ENCODE measurements at places on chromosomes 1 and 21.

DNA sequence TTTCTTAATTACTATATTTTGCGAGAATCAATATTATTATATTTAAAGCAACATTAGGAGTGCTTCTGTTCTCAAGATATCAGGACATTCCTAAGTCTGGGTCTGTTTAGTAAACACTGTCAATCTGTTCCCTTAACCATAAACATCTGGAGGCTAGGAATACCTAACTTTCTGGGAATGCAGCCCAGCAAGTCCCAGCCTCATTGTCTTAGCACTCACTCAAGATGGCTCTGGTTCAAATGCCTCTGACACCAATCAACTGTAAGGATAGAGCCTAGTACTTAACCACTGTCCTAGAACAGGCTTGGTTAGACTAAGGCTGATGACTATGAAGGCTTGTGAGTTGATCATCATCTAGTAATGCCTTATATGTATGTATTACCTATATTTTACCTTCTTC lies 61.5 kb downstream of the TNN start:
- no peak for DNase-seq

GRCh38 chr1:155003766-155004351 lies 1.3 kb downstream of the ZBTB7B start:
- DNase-seq: no peak

DNA sequence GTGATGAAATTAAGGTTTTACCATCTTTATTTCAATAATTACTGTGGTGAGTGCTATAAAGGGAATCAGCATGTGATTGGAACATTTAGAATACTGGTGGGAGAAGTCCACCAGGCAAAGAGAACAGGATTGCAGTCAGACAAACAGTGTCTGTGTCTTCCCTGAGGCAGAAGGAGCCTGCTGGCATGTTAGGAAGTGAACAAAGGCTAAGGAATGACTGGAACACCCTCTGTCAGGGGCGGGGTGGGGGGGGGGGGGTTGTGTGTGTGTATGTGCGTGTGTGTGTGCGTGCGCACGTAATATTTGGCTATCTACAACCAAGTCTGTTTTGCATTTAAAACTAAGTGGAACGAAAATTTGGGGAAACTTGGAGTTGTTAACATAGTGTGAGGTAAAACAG lies 30.2 kb downstream of the SRRM1 start:
- DNase-seq: no peak

DNA sequence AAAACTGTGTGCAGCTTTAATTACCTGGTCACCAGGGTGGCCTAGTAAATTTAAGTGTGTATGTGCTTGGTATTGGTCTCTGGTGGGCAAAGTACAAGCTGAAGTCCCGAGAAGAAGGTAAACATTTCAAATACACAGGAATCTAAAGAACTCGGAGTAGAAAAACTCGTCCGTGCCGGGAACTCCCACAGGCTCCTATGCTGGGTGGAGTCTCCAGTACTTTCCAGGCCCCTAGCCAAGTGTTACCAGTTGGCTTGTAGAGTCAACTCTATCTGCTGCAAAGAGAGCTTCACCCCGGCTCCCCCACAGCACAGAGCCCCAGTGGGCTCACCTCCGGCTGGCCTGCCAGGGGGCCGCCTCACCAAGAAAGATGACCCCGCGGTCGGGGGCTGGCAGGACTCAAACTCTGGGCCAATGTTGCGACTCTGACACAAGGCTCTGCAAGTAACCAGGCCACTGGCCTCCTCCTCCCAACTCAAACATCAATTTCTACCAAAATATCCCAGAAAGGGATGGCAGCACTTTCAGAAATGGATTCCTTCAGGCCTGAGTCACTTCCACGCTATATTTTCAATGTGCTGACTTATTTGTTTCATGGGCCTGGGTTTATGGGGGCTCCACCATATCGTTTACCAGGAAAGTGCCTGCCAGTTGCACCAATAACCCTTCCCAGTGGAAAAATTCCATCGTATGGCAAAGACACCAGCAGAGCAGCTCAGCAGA lies 73.9 kb downstream of the SLC66A1 start:
- no peak for DNase-seq

DNA sequence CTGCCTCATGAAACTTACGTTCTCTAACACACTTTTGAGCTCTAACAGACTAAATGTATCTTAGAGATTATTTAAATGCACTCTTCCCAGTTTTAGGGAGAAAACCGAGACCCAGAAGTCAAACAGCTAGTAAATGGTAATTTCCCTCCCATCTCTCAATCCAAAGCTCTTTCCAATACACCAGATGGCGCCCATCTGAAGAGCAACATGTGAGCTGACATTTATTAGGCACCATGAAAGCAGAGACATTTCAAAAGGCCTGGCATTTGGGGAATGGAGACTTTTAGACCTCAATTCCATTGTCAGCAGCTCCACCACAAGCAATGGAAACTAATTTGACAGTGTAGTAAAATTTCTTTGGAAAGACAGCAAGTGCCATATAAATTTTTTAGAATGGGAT lies 191.4 kb downstream of the DAB1 start:
- no peak for DNase-seq

DNA sequence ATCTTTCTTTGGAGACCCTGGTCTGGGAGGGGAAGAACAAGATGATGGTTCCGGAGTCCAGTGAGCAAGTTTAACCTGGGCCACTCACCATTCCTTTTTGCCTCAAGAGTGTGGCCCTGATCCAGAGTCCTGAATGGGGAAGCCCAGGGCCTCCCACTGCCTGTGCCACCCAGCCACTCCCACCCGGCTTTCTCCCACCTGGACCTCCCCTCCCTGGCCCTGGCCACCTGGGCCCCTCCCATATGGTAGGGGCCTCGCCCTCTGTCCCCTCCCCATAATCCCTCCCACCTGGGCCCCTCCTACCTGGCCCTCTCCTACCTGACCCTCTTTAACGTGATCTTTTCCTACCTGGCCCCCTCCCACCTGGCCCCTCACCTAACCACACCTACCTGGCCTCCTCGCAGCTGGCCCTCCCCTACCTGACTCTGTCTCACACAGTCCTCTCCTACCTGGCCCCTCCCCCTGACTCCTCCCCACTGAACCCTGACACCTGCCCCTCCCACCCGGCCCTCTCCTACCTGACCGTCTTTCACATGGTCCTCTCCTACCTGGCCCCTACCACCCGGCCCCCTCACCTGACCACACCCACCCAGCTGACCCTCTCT lies 220.7 kb upstream of the VAMP3 start:
- DNase-seq: no peak

GRCh38 chr1:20735581-20736111 lies 3.1 kb upstream of the SH2D5 start:
- DNase-seq: no peak

DNA sequence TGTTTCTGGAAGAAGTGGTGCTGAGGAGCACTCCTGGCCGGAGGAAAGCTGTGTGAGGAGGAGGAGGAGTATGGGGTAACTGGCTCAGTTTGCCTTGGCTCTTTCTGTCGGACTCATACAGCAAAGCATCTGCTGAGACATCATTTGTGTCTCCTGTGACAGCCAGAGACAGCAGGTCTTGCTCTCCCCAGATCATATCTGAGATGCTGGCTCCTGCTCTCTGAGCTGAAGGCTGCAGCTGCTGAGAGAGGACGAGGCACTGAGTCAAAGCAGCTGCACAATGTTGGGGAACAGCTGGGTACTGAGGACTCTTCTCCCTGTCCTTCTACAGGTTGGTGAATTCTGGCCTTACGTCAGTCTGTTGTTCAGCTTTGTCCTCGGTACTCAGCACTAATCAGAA lies 14.3 kb downstream of the OR2B11 start:
- no peak for DNase-seq

DNA sequence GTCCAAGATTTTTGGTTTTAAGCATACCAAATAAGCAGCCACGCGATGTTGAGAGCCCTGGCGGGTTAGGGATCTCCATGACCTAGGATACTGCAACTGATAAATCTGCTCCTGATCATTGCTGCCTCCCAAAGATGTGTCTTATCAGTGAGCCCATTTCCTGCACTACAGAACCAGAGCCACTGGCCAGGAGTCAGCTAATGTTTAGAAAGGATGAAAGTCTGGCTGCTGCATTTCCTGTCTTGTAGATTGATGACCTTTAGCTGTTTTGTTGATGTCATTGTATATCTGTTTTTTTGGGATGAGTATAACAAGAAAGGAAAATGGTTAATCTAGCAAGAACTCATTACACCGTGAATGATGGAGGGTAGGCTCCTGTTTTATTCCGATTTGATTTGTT lies 74.5 kb downstream of the C1orf21 start:
- DNase-seq: no peak

GRCh38 chr1:52368383-52369172 lies 2.6 kb upstream of the CC2D1B start:
- peak; percentile 6 for DNase-seq

DNA sequence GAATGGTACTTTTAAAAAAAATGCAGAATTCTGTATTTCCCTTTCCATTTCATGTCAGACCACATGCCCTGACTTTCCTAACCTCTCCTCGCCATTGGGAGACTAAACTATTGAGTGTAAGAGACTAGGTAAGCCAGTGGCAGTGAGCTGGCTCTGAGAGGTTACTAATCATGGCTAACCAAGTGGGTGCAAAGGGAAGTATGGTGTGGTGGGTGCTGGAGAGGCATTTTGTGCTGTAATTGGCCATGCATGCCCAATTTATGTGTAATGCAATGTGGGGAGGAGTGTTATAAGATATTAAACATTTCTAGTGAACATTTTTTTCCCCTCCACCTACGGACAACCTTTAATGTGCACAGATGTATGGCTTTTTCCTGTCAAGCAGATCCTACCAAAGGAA lies 190.1 kb downstream of the LMO4 start:
- DNase-seq: no peak

DNA sequence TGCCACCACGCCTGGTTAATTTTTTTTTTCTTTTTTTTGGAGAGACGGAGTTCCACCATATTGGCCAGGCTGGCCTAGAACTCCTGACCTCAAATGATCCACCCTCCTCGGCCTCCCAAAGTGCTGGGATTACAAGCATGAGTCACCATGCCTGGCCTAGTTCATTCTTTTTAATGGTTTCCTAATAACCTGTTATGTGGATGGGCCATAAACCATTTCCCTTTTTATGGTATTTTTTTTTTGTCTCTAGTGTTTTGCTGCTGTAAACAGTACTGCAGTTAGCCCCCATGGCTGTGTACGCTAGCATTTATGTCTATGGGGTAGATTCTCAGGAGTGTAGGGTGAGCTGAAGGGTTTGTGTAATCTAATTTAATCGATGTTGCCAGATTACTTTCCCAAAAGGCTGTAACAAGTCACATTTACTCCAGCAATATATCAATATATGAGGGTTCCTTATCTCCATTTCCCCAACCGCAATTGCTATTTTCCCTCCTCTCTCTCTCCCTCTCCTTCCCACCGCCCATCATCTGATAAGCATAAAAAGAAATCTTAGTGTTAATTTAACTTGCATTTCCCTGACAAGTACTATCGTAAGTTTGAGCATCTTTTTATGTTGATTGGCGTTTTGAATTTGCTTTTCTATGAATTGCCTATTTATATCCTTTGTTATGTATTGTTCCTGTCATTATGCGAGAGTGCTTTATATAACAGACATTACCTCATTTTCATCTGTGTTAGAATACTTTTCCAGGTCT lies 28.7 kb downstream of the RCSD1 start:
- no peak for DNase-seq

- no peak for DNase-seq
Observed at GRCh38 chr1:156993426-156994147, 52.0 kb downstream of the ARHGEF11 start.
